Dermis microvascular lymphatic vessel endothelial cell (primary cell): ENCODE measurements at places on chromosomes 12 and 14. TPM values are rescaled to one million over a fixed set of nuclear protein-coding genes. Genes with fewer than 3 reads are reported as not detected.
A peak's percentile ranks its signal among the peaks of the same experiment; 100 is the strongest.

SLCO1C1 gene
- not detected in 2 replicates for total RNA-seq

MMP17 gene
- 3.9 and 13.1 TPM in 2 replicates for total RNA-seq

GARIN6 gene
- not detected in 2 replicates for total RNA-seq

WNT1 gene
- not detected in 2 replicates for total RNA-seq

EPYC gene
- total RNA-seq: not detected in 2 replicates

BATF gene
- total RNA-seq: 5.7 and 6.2 TPM in 2 replicates

- no peak for DNase-seq
These were observed 166.7 kb upstream of the PWP1 start for GRCh38 chr12:107518868-107519267.

DNA sequence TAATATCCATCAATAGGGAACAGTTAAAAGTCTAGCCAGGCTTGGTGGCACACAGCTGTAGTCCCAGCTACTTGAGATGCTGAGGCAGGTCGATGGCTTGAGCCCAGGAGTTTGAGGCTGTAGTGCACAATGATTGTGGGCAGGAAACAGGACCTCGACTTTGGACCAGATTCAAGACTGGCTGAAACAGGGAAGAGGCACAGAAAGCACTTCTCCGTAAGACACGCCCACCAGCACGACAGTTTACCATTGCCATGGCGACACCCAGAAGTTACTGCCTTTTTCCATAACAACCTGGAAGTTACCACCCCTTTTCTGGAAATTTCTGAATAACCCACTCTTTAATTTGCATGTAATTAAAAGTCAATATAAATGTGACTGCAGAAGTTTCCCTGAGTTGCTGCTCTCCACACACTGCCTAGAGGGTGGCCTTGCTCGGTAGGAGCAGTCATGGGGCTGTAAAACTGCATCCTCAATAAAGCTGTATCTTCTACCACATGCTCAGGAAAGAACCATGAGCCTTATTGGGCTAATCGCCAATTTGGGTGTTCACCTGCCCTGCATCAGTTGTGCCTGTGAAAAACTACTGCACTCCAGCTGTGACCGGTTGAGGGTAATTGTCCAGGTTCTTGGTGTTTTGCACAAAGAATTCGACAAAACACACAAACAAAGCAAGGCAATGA lies 4.6 kb upstream of the LRRC23 start:
- peak; percentile 80 for DNase-seq

DNA sequence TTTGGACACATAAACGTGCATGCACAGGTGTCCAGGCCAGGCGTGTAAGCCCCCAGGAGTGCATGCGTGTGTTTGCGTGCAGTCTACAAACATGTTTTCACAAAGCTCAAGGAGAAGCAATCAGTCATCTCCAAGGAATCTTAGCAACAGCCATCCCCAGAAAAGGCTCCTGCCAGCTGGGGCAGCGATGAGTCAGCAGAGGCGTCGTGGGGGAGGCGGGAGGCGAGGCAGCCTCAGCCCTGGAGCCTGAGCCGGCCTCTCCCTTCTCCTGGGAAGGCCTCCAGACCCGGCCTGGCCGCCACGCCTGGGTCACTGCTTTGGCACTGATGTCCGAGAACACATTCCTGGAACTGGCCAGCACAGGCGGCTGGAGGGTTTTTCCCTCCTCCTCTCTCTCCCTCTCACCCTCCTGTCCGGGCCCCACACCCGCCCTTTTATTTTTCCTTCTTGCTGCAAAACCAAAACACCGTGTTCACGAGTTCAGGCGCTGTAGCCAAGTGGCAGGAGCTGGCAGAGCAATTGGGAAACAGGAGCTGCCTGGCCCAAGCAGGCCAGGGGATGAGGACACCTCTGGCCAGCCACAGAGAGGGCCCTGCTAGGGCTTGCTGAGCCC lies 92.7 kb downstream of the LRRC74A start:
- DNase-seq: peak; percentile 74

DNA sequence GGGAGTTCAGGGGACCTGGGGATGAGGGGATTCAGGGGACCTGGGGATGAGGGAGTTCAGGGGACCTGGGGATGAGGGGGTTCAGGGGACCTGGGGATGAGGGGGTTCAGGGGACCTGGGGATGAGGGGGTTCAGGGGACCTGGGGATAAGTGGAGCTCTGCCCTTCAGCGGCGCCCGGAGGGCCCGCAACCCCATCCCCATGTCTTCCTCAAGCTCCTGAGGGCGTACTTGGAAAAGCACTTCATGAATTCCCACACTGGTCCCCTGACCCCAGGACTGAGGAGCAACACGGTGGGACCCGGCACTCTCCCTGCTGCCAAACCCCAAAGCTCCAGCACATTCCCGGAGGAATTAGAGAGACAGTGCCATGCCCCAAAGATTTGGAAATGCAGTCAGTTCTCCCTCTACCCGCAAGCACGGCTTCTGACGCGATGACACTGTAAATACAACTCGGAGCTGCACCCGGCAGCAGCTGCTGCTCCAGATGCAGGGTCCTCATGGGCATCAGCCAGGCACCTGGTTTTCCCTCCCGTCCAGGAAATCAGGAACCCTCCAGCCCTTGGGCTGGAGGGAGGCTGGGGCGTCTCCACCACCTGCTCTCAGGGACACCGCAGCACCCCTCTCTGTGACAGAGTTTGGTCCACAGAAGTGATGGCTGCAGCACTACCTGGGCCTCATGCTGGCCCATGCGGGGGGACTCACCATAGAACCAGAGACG lies 32.8 kb upstream of the C14orf180 start:
- no peak for DNase-seq

DNA sequence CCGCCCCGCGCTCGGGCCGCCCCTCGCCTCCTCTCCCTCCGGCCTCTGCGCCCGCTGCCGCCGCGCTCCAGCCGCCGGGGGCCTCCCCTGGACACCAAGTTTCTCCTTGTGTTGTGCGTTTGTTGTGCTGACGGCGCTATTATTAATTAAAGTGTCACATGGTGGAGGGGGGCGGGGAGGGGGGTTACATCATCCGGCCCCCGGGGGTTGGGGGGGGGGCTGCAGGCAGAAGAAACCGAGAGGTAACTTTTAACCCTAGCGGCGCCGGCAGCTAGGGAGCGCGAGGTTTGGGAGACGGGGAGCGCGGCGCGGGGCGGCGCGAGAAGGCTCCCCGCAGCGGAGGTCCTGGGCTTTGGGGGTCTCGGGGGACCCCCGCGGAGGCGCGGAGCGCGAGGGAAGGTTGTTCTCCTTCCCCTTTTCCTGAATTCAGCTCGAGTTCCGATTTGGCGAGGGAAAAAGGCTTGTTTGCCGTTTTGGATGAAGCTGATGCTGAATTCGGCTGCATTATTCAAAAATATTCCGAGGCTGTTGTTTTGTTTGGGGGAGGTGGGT lies at the start of gene HRK:
TSS of gene HRK (minus strand) at position 117 of the 552 bp plus-strand sequence. CDS start 134 bp downstream, outside the sequence.
- no peak for DNase-seq

DNA sequence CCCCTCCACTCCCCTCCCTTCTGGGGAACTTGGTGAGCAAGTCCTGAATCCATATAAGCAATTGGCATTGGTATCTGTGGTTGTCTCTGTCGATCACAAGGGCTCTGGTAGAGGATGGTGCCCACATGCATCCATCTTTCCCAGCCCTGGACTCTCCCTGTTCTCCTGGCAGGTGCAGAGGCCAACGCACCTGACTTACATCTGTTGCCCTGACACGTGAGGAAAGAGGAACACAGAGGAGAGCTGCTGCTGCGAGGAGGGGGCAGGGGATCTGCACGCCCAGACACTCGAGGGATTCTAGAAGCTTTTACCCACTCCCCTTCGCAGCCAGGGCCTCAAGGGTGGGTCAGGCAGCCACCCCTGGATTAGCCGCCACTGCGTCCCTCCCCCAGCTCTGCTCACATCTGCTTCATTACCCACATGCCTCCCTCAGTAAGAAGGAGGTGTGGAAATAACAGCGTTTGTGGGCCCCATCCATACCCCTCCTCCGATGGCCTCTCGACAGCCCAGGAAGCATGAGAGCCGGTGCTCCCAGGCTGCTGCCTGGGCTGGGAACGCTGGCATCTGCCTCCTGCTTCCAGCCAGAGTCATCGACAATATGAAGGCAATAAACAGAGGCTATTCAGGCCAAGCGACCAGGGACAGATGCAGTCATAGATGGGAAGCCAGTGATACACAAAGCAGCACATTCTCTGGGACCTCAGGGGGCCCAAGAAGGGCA lies 56.5 kb downstream of the KDM2B start:
- no peak for DNase-seq

GRCh38 chr12:85322715-85323114 lies 42.7 kb downstream of the ALX1 start:
- DNase-seq: no peak

- no peak for DNase-seq
These were observed 4.2 kb upstream of the CLEC4C start for GRCh38 chr12:7751394-7751793.

- DNase-seq: no peak
These were observed 64.9 kb downstream of the MIPOL1 start for GRCh38 chr14:37262649-37263048.

DNA sequence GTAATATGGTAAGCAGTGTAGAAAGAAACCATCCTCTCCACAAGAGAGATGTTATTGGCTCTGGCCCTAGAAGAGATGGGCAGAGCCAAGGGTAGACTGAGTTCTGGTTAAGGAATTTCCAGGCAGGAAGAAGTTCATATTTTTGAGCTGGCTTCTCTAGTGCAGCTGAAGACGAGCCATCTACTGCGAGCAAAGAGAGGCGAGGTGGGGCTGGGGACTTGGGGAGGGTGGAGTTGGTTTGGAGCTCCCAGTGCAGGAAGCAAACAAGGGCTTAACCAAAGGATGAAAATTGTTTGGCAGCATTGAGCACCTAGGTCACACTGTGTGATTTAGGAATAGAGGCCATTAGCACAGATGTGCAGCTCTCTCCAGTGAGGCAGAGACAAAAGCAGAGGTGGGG lies 239.6 kb downstream of the ZFP36L1 start:
- no peak for DNase-seq

DNA sequence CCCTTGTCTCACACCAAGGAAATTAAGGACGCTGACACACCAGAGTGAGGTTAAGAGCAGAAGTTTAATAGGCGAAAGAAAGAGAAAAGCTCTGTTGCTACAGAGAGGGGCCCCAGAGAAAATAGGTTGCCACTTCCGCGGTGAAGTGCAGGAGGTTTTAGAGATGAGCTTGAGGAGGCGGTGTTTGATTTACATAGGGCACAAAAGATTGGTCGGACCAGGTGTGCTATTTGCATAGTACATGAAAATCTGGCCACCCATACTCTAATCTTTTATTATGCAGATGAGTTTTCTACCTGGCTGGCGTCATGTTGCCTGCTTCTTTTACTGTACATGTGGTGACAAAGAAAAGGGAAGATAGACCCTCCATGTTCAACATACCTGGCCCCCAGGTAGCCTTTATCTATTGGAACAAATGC lies 23.3 kb upstream of the MYF6 start:
- DNase-seq: no peak

GRCh38 chr12:105083551-105084105 lies 630 bp downstream of the ALDH1L2 start:
- DNase-seq: no peak

- DNase-seq: no peak
These were observed 245.6 kb upstream of the SOX5 start for GRCh38 chr12:24195063-24195462.

GRCh38 chr12:103586132-103586531 lies 941 bp upstream of the STAB2 start:
- no peak for DNase-seq

GRCh38 chr12:22190-22529 lies 44.4 kb upstream of the IQSEC3 start:
- DNase-seq: no peak

- no peak for DNase-seq
These were observed 1.1 kb downstream of the ADSS1 start for GRCh38 chr14:104724981-104725771.

DNA sequence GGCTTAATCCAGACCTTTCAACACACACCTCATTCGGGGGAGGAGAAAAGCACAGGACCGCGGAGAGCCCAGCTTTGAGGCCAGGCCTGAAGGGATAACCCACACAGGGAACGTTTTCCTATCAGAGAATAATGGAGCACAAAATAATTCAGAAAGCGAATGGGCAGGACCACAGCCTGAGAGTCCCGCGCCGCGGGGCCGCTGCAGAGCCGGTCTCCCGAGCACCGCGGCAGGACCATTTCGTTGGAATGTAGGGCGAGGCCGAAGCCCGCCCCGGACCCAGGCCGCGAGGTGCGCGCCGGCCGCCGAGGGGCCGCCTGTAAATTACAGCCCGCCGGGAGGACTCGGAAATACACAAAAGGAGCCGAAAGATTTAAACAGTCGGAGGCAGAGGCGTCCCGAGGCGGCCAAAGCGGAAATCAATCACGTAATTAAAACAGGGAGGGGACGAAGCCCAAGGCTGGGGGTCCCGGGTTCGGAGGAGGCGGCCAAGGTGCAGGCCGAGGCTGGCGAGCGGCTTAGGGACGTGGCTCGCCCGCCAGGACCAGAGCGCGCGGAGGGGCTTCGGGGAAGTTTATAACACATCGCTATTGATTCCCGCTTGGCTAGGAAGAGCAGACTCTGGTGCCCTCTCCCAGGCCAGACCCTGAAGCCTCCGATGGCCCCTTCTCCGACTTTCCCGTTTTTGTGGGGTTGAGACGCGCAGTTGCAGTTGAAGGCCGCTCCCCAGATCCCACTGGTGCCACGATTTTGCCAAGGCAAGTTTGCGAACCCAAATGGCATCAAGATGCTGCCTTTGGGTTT lies 6.3 kb upstream of the HOXC4 start:
- no peak for DNase-seq

GRCh38 chr14:54435500-54435981 lies 5.6 kb downstream of the CNIH1 start:
- peak; percentile 61 for DNase-seq

GRCh38 chr14:69547701-69548348 lies 26.8 kb downstream of the CCDC177 start:
- peak; percentile 9 for DNase-seq

GRCh38 chr12:106327309-106327869 lies 24.9 kb downstream of the TCP11L2 start:
- no peak for DNase-seq

DNA sequence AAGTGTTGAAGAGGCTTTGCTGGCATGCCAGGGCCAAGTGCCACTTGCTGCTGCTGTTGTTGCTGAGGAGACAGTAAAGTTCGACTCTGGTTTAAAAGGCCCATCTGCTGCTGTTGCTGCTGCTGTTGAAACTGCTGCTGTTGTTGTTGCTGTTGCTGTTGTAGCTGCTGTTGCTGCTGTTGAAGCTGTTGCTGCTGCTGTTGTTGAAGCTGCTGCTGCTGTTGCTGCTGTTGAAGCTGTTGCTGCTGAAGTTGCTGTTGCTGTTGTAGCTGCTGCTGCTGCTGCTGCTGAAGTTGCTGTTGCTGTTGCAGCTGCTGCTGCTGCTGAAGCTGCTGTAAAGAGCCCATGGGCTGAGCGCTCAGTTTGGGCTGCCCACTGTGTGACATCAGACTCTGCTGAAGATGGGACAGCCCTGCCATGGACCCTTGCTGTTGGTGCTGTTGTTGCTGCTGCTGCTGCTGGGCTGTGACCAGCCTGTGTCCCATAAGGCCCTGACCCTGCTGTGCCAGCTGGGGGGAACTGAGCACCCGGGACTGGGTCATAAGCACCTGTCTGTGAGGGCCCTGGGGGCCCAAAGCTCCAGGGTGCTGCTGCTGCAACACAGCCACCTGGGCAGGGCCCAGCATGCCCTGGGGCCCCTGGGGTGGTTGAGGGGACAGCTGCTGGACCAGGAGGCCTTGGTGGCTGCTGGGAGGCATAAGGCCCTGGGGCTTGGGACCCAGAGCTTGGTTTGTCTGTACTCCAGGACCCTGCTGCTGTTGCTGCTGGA lies 14.3 kb upstream of the PRKAG1 start:
- DNase-seq: no peak

- DNase-seq: no peak
These were observed 10.7 kb downstream of the CEP170B start for GRCh38 chr14:104875811-104876210.
